Progenitor cell of endocrine pancreas (in vitro differentiated cells): ENCODE measurements at places on chromosomes 5 and 9. TPM values are rescaled to one million over a fixed set of nuclear protein-coding genes. Genes with fewer than 3 reads are reported as not detected.
A peak's percentile ranks its signal among the peaks of the same experiment; 100 is the strongest.

GRCh38 chr9:98867429-98868168 is 60.1 kb downstream of the GALNT12 start:
- H3K27me3 ChIP-seq = peaks cover 3% of the 10 kb centered on the region
- no peak overlapping the region for H3K4me3 ChIP-seq
- no peak for DNase-seq
- H3K27ac ChIP-seq = no peak overlapping the region

DNA sequence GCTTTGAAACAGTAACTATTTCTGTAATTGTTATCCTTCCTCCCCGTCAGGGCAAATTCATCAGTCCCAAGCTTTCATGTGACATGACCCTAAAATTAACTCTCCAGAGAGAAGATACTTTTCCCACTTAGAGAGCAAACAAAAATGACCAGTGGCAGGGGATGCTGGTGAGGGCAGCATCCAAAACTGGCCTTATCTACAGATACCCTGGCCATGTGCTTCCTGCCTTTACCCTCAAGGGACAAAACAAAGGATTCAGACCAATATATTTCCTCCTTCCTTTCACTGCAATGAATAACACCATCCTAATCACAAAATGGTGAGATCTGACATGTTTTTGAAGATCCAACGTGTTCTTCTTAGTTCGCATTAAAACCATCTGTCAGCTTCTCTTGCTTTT is 267.2 kb downstream of the MAN2A1 start:
- peaks cover 3% of the 10 kb centered on the region for H3K4me1 ChIP-seq
- no peaks in the 10 kb centered on the region for H3K27me3 ChIP-seq
- no peak overlapping the region for H3K27ac ChIP-seq
- no peak overlapping the region for H3K4me3 ChIP-seq
- no peak for DNase-seq

Gene SV2C
- total RNA-seq = 0.27 and 0.48 TPM in 2 replicates

DNA sequence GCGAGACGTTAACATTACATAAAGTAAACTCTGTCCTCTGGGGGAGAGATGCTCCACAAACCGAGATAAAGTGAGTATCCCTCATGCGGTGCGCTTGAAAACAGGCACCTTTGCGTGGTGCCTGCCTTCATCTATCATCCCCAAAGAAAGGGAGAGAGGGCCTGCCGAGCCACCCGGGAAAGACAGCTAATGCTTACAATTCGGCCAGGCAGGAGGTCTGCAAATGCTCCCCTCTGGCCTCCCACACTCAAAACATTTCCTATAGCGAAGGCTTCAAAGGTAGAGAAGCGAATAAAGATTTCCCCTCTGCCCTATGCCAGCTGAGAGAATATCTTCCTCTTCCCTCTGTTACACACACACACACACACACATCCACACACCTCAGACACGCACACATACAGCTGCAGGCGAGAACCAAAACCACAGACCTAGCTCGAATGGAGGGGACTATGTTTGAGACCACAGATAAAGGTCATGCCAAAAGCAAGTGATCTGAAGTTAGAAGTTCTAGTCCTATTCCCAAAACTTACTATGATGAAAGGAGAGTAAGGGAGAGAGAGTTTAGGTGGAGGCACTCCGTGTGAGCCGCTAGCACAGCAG is 132.8 kb downstream of the CRB2 start:
- H3K27me3 ChIP-seq = peaks cover 11% of the 10 kb centered on the region
- H3K27ac ChIP-seq = no peak overlapping the region
- H3K36me3 ChIP-seq = no peaks in the 10 kb centered on the region
- no peak overlapping the region for H3K4me3 ChIP-seq
- H3K4me1 ChIP-seq = peaks cover 32% of the 10 kb centered on the region

- H3K36me3 ChIP-seq = no peaks in the 10 kb centered on the region
- H3K27ac ChIP-seq = no peak overlapping the region
- DNase-seq = no peak
Observed at GRCh38 chr5:72021651-72022357, 85.5 kb upstream of the MAP1B start.

Gene BAAT
- total RNA-seq = 0.36 TPM in 1 of 2 replicates, not detected in the other

GRCh38 chr5:67808340-67808739 is 407.2 kb upstream of the PIK3R1 start:
- H3K4me3 ChIP-seq = no peak overlapping the region
- DNase-seq = no peak
- peaks cover 10% of the 10 kb centered on the region for H3K27me3 ChIP-seq

DNA sequence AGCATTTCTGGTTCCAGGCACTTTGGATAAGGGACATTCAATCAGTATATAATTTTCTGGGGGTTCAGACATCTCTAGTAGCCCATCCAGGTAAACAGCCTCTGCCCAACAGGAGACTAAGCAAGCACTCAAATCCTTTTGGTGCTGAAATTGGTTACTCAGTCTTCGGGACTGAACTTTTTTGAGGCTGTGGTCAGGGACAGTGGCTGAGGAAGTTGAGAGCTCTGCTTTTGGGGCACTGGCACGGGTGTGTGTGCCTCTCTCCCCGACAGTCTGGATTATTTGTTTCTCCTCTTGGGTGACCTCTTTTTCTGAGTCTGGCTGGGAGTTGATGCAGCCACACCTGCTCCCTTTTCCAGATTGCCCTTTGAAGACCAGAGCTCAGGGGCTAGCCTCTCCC is 47.6 kb downstream of the ACER2 start:
- H3K4me1 ChIP-seq = peaks cover 6% of the 10 kb centered on the region
- H3K27me3 ChIP-seq = peaks cover 3% of the 10 kb centered on the region
- H3K36me3 ChIP-seq = peaks cover 2% of the 10 kb centered on the region
- no peak for DNase-seq
- H3K27ac ChIP-seq = peak overlapping the region; percentile 82

GRCh38 chr5:155912291-155912690 is 414.7 kb upstream of the SGCD start:
- H3K36me3 ChIP-seq = no peaks in the 10 kb centered on the region
- H3K27me3 ChIP-seq = peaks cover 12% of the 10 kb centered on the region
- no peak overlapping the region for H3K4me3 ChIP-seq
- DNase-seq = no peak
- H3K27ac ChIP-seq = no peak overlapping the region
- no peaks in the 10 kb centered on the region for H3K4me1 ChIP-seq

DNA sequence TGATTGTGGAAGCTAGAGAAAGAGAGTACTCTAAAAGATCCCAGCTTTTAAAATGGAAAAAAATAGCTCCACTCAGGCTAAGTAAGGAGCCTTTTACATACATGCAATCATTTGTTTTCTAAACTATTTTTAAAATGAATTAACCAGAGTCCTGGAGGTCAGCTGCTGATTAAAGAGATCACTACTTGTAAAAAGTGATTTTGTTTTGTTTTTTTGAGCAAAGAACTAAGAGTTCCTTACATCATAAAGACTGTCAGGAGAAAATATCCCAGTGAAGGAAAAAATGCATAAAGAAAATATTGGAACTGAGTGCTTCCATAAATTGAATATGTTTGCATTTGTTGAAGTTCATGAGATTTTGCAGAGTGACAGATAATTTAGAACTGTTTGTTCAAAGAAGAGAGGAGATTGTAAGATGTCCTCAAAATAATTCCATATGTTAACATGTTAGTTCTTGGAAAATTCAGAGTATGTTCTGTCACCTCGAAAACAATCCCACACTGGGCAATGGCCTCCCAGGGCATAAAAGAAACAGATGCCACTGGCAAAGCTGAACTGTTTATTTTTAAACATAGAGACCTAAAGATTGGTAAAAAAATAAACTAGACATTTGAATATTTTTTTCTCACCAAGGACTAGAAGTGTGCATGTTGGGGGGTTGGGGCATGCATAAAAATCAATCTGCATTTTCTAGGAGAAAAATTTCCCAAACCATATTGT is 264.7 kb downstream of the NPR3 start:
- no peaks in the 10 kb centered on the region for H3K27me3 ChIP-seq
- H3K4me3 ChIP-seq = no peak overlapping the region
- no peak overlapping the region for H3K27ac ChIP-seq
- no peaks in the 10 kb centered on the region for H3K36me3 ChIP-seq

Gene TMEM232
- total RNA-seq = 7.1 and 8.4 TPM in 2 replicates

Gene DMRT3
- total RNA-seq = 0.34 and 0.53 TPM in 2 replicates

GRCh38 chr5:88756953-88757352 is 126.0 kb downstream of the MEF2C start:
- peaks cover 11% of the 10 kb centered on the region for H3K4me1 ChIP-seq
- H3K36me3 ChIP-seq = no peaks in the 10 kb centered on the region
- no peak overlapping the region for H3K4me3 ChIP-seq
- no peaks in the 10 kb centered on the region for H3K27me3 ChIP-seq
- H3K27ac ChIP-seq = no peak overlapping the region

Gene ATP10B
- 1.6 and 1.7 TPM in 2 replicates for total RNA-seq

DNA sequence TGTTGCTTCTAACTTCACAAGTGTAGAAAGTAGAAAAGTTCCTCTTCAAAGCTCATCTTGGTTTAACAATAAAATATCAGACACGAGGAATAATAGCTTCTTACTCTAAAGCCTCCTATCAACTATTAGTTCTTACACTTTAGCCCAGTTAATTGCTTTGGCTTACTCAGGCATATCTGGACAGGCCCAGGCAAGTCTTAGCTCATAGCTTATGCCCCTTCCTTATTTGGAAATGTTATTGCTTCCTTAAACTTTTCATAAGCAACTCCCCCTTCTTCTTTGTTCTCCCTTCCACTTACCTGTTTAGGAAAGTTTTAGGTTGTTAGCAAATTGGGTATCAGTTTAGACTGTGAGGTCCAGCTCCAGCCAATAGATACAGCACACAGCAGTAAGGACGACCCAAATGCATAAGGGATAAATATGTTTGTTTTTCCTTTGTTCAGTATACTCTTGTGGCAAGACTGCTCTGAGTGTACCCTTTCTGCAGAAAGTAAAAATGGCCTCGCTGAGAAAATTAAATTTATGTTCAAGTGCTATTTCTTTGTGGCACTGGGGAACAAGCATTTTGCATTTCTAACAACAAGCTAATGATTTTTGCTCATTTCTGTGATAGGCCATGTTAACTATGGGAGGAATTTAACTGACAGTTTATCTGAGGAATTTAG is 162.1 kb downstream of the SMC2 start:
- H3K4me1 ChIP-seq = peaks cover 7% of the 10 kb centered on the region
- no peaks in the 10 kb centered on the region for H3K36me3 ChIP-seq
- DNase-seq = no peak
- no peak overlapping the region for H3K27ac ChIP-seq
- H3K4me3 ChIP-seq = no peak overlapping the region

Gene GALT
- 82.5 and 85.6 TPM in 2 replicates for total RNA-seq

DNA sequence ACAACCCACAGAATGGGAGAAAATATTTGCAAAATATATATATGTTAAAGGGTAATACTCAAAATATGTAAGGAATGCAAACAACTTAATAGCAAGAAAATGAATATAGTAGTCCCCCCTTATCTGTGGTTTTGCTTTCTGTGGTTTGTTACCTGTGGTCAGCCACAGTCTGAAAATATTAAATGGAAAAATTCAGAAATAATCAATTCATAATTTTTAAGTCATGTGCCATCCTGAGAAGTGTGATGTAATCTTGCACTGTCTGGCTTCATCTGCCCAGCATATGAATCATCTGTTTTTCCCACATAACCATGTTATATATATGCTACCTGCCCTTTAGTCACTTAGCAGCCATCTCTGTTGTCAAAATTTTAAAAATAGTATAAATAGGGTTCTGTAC is 11.7 kb downstream of the CER1 start:
- H3K27me3 ChIP-seq = no peaks in the 10 kb centered on the region
- H3K4me3 ChIP-seq = no peak overlapping the region
- DNase-seq = no peak
- H3K36me3 ChIP-seq = peaks cover 1% of the 10 kb centered on the region

DNA sequence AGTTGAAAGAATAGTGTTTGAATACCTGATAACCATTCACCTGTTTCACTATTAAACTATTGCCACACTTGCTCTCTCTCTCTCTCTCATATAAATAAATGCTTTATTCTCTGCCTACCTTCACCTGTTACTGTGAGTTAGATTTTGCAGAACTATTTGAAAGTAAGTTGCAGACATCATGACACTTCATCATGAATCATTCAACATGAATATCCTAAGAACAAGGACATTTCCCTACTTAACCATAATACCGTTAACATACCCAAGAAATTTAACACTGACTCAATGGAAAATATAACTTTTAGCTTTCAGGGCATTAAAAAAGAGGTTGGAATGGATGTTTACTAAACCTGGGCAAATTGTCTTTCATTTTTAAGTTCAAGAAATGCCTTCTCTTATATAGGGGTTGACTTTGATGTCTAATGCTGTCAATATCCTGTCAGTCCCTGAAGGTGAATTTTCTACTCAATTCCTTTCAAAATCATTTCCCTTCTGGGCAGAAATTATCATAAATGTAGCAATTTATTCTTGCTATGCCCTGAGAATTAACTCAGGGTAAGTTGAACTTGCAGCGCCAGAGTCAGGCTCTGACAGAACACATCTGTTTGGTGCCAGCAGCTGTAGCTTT is 582.6 kb upstream of the TLE4 start:
- H3K36me3 ChIP-seq = no peaks in the 10 kb centered on the region
- no peak overlapping the region for H3K4me3 ChIP-seq
- no peaks in the 10 kb centered on the region for H3K4me1 ChIP-seq
- DNase-seq = no peak
- H3K27me3 ChIP-seq = no peaks in the 10 kb centered on the region

- no peaks in the 10 kb centered on the region for H3K27me3 ChIP-seq
- peaks cover 2% of the 10 kb centered on the region for H3K36me3 ChIP-seq
- no peak overlapping the region for H3K4me3 ChIP-seq
- H3K27ac ChIP-seq = no peak overlapping the region
- DNase-seq = no peak
Observed at GRCh38 chr5:114648940-114649339, 287.1 kb downstream of the KCNN2 start.

- H3K4me1 ChIP-seq = no peaks in the 10 kb centered on the region
- H3K36me3 ChIP-seq = no peaks in the 10 kb centered on the region
- no peak for DNase-seq
- H3K27me3 ChIP-seq = peaks cover 3% of the 10 kb centered on the region
- no peak overlapping the region for H3K27ac ChIP-seq
Observed at GRCh38 chr5:31598640-31599611, 40.0 kb upstream of the PDZD2 start.

Gene RBM22
- 58.1 and 59.1 TPM in 2 replicates for total RNA-seq

DNA sequence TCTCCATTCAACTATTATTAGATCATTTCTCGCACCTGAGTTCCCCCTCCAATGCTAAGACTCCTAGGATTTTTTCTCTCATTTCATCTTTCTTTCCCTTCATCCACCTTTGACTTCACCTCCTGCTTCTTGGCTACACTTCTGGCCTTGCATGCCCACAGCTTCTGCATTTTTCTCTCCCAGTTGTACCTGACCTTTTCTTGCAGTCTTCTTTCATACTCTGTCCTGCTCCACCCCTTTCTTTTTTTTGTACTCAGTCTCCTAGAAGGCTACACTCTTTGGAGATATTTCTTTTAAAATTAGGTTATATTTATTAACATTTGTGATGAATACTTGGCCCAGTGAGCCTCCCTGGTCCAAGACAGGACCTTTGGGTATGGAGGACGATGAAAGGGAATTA is 190.4 kb downstream of the DEPDC1B start:
- H3K4me1 ChIP-seq = peaks cover 2% of the 10 kb centered on the region
- no peaks in the 10 kb centered on the region for H3K36me3 ChIP-seq
- no peak overlapping the region for H3K27ac ChIP-seq
- H3K27me3 ChIP-seq = no peaks in the 10 kb centered on the region
- no peak overlapping the region for H3K4me3 ChIP-seq
- DNase-seq = no peak

GRCh38 chr9:105293408-105293807 is 49.0 kb downstream of the SLC44A1 start:
- H3K36me3 ChIP-seq = peaks cover 5% of the 10 kb centered on the region
- no peaks in the 10 kb centered on the region for H3K27me3 ChIP-seq
- H3K27ac ChIP-seq = no peak overlapping the region
- H3K4me3 ChIP-seq = no peak overlapping the region
- H3K4me1 ChIP-seq = peaks cover 38% of the 10 kb centered on the region
- no peak for DNase-seq

Gene AIF1L
- 71.1 and 72.5 TPM in 2 replicates for total RNA-seq

Gene XPA
- total RNA-seq = 15.0 and 16.4 TPM in 2 replicates
